ENCODE measurements at places on chromosomes 7 and 10.

- DNase-seq = no peak
Measured at GRCh38 chr10:33187427-33187999, 147.0 kb downstream of the NRP1 start.

DNA sequence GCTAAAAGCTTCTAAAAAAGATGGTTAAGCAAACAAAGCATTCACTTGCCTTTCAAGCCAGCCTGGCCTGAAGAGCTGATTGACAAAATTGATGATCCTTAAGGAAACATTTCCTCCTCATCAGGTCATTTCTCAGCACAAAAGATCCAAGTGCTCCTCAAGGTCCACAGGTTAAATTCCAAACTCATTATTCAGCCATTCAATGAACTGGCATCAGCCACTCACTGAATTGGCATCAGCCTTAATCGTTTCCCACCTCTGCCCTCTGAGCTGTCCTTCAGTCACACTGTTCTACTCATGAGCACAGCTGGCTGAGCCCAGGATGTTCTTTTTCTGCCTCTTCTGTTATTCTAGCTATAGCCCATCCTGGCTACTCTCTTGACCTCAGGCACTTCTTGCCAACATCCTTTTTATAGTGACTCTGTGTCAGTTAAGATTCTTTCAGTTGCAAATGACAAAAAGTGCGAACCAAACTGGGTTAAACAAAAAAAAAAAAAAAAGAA lies 147.5 kb downstream of the RAB11FIP2 start:
- DNase-seq = no peak

DNA sequence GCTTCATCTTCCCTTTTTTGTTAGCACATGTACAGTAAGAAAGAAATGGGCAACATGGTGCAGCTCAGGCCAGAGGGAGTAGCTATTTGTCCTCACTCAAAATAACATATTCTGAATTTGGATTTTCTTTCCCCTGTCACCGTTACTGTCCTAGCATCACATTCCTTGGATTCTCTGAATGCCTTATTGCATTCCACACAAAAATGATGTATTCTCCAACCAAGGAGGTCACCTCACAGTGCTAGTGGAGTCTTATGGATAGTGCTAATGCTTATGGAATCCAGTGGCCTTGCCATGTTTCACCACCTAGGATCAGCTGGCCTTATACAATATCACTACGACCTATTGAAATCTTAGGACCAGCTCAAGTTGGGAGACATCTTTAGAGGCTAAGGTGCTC lies 7.2 kb downstream of the PRSS58 start:
- DNase-seq = no peak

GRCh38 chr7:127678947-127679346 lies 27.0 kb downstream of the SND1 start:
- peak; percentile 67 for DNase-seq

- DNase-seq = no peak
Measured at GRCh38 chr10:43376828-43377423, 5.5 kb downstream of the FXYD4 start.

DNA sequence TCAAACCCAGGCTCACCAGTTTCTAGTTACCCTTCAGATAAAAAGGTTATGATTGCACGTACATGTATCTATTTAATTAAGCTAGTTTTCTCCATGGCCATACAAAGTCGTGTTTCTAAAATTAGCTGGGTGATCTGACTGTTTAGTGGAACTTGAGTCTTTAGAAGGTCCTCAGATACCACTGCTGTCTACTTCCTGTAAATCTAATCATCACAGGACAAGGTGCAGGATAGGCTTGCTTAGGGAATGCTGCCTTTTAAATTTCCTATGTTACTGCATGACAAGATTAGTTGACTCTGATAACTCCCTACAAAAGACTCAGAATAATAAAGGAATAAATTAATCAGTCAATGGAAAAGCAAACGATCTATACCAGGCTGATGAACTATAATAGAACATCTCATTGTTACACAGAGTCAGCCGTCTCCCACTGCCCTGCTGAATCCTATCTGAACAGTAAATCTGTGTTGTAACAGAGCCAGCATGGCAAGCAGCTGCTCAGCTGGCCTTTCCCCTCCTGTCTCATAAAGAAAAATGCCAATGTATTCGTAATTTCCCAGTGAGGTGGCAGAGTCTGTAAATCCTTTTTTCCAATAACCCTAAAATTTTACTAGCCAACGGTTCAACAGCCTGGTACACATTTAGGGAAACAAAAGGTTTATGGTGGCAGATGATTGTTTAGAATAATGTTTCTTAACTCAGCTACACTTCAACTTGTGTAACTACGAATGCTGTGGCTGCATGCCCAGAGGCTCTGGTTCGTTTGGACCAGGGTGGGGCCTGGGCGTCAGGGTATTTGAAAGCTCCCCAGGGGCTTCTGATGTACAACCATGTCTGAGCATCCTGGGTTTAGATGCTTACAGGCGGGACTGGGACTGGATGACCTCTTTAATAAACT lies 318.0 kb downstream of the PAXIP1 start:
- DNase-seq = no peak

DNA sequence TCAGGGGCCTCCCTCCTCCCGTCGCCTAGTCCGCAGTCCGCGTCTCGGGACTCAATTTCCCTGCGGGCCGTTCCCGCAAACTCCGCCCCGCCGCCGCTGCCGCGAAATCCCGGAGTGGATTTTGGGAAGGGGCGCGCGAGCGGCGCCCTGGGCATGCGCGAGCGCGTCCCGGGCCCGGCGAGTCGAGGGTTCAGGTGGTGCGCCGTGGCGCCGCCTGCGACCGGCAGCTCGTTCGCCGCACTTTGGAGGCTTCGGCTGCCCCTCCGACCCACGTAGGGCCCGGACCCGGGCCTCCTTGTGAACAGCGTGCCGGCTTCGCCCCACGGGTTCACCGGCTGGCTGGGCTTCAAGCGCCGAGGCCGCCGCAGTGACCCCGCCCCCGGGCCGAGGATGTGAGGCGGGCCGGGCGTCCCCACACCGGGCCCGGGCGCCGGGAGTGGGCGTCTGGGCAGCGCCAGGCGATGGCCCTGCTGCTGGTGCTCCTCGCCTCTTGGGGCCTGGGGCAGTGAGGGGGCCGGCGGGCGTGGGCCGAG lies at the start of gene PLEKHA8:
Gene PLEKHA8, plus strand, starts transcription at position 197 of the 533 bp plus-strand sequence. CDS start 351 bp downstream, outside the sequence.
- DNase-seq = peak; percentile 82

DNA sequence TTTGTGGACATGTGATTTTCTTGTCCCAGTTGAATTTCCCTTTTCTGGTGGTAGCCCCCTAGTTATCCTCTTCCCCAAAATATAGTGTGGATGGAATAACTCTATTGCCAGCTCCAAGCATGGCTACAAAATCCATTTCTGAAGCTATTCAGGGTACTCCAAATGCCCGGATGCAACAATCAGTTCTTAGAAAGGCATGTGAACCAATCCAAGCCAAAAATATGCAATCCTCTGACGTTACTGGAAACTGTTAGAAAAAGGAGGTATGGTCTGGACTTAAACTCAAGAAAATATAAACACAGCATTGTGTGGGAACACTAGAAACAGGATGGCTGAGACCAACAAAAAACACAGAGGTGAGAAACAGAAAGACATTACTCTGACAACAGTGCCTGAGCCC lies 347.0 kb downstream of the GPAM start:
- no peak for DNase-seq

- no peak for DNase-seq
Measured at GRCh38 chr7:99808766-99809165, 19.0 kb upstream of the CYP3A43 start.

- no peak for DNase-seq
Measured at GRCh38 chr10:50310560-50311174, 59.4 kb upstream of the ASAH2 start.

GRCh38 chr10:74333174-74333573 lies 182.2 kb downstream of the ADK start:
- peak; percentile 86 for DNase-seq

DNA sequence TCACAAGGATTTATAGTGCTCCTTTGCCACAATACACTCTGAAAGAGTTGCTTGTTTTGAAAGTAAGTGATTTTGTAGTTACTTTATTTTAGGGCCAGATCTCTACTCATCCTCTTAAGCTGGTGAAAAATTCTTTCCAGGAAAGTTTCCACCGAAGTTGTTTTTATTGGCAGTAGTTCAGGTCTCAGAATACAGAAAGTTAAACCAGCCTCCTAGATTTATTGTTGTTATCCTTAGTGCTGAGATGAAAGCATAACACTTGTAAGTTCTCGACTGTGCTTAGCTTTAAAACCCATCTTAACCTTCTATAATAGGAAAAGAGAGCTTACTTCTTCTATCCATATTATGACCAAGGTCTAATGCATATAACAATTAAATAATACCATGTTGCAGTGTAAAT lies 5.5 kb downstream of the AP3M1 start:
- DNase-seq = peak; percentile 90

DNA sequence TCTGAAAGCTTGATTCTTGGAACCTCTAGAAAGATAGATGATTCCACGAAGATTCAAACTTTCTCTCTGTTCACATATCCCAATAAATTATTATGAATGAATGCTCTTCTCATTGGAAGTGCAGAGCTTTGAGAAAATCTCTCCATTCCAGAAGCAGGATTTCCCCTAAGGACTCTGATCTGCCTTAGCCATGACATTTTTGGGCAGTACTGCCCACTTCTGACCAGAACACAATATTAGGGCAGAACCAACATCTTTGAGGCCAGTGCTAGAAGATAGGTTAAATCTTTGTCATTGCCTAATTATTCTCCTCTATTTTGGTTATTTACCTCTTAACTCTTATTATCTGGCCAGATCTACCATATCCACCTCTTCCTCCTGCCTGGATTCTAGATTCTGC lies 49.9 kb downstream of the ARMC3 start:
- no peak for DNase-seq

DNA sequence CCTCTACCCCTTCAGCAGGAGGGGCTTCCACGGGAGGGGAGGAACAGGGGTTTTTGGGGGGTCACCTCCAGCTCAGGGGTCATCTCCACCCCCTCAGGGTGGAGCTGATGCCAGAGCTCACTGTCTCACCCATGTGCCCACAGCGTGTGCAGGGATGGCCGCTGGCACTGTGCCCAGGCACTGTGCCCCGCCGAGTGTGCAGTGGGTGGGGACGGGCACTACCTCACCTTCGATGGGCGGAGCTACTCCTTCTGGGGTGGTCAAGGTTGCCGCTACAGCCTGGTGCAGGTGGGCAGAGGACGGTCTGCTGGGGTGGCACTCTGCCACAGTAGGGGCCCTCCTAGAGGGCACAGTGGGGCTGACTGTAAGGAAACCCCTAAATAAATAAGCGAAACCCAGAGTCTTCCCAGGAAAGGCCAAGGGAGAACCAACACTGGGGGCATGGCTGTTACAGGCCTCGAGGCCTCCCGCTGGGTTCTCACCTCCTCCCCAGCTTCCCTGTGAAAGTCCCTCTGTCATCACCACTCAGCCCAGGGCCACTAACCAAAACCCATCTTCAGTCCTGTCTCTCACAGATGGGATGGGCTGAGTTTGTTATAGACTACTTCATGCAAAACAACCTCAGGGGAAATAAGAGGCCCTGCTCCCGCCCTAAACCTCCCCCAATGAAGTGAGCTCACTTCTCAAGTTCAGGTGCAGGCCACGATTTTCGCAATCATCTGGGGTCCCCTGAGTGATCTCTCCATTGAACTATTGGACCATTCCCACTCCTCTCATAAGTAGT lies 7.4 kb upstream of the ZNF467 start:
- DNase-seq = no peak

- DNase-seq = no peak
Measured at GRCh38 chr7:25375805-25376600, 147.7 kb upstream of the NPVF start.

- no peak for DNase-seq
Measured at GRCh38 chr10:126588024-126588423, 82.5 kb downstream of the C10orf90 start.

- DNase-seq = no peak
Measured at GRCh38 chr7:5212633-5213285, 22.7 kb downstream of the WIPI2 start.

DNA sequence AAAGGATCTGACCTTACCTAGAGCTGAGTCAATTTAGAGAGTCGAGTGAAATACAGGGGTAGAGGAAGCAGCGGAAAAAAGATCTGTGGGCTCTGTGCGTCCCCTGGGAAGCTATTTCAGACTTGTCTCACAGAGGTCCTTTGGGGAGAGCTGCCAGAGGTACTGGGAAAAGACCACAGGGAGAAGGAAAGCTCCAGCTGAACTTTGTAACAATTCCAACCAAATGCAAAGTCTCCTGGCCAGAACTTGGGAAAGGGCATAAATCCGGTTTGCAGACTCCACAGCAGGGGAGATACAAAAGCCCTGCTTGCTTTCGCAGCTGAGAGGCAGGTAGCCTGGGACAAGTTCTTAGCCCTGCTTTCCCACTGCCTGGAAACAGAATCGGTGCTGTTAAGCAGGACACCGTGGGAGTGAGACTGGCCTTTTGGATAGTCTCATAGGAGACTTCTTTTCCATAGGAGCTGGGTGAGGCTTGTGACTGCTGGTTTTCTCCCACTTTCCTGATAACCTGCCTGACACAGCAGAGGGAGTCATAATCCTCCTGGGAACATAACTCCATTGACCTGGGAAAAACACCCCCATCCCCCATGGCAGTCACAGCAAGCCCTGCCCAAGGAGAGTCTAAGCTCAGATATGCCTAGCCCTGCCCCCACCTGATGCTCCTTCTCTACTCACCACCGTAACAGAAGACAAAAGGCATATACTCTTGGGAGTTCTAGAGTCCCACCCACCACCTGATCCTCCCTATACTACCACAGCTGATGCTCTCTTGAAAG lies 926.2 kb downstream of the KCNMA1 start:
- no peak for DNase-seq

DNA sequence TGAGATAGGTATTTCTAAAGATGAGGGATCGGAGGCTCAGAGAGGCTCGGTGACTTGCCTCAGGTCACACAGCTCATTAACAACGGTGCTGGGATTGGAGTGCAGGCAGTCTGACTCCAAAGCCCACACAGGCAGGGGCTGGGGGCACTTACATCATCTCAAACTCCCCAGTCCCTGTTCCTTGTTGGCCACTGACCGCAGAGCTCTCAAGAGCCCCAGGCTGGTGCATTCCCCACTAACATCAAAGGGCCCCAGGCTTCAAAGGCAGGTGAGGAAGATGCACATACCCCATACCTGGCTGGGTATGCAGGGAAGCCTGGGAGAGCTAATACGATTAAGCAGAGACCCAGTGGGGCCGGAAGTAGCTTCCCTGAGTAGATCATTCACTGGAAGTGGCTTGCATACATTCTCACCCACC lies 13.7 kb upstream of the NODAL start:
- DNase-seq = no peak

- DNase-seq = peak; percentile 77
Measured at GRCh38 chr10:69327463-69328379, 49.4 kb downstream of the HK1 start.

GRCh38 chr10:11610166-11610825 lies 1.2 kb downstream of the USP6NL start:
- no peak for DNase-seq

- no peak for DNase-seq
Measured at GRCh38 chr10:71390461-71390835, 6.3 kb upstream of the CDH23 start.

- DNase-seq = no peak
Measured at GRCh38 chr10:10475812-10476211, 541.9 kb upstream of the CELF2 start.

All from EH (cell line).